Astrocyte of the hippocampus (primary cell): ENCODE measurements at places on chromosomes 16 and 17.

DNA sequence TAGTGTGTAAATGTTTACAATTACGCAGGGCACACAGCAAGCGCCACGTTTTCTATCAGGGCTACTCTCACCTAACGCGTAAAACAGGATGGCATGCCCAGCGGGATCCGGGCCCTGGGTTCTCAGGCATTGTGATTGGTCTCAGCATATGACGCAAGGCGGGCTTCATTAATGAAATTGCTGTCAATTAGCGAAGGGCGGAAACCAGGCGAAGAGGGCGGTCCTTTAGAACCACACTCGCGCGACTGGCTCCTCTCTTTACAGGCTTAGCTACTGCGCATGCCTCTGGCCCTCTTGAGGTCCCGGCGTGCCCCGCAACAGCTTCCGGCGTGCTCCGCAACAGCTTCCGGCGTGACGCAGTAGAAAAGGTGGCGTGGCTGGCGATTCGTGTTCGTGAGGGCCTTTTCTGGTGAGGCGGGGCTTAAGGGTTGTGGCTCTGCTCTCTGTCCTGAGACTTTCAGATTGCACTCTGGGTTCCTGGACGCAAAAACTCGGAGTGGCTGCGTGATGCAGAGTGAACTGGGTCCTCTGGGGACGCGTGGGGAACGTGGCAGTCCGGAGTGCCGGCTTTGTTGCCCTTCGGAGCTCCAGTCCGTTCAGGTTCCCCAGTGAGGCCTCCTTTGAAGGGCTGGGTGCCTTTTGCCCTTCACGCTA lies 9.2 kb downstream of the OR2C1 start:
- DNase-seq: peak; percentile 96

GRCh38 chr17:45256114-45256966 lies 5.6 kb downstream of the SPATA32 start:
- no peak for DNase-seq

GRCh38 chr17:81336930-81337325 lies 41.8 kb upstream of the SLC38A10 start:
- no peak for DNase-seq

- no peak for DNase-seq
These were observed 18.0 kb downstream of the BMERB1 start for GRCh38 chr16:15452246-15452855.

GRCh38 chr16:54446639-54447038 lies 160.1 kb upstream of the IRX3 start:
- DNase-seq: peak; percentile 96

DNA sequence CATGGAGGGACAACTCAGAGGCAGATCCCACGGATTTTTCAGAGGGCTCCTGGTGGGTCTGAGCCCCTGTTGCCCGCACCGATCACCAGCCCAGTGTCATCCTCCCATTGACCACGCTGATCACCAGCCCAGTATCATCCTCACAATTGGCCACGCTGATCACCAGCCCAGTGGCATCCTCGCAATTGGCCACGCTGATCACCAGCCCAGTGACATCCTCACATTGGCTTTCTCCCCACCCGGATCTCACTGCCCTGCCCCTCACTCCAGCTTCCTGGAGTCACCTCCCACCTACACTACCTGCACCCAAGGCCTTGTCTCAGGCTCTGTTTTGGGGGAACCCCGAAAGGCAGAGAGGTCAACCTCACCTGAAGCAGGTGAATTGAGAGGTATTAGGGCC lies 358.2 kb upstream of the TNRC6C start:
- no peak for DNase-seq

DNA sequence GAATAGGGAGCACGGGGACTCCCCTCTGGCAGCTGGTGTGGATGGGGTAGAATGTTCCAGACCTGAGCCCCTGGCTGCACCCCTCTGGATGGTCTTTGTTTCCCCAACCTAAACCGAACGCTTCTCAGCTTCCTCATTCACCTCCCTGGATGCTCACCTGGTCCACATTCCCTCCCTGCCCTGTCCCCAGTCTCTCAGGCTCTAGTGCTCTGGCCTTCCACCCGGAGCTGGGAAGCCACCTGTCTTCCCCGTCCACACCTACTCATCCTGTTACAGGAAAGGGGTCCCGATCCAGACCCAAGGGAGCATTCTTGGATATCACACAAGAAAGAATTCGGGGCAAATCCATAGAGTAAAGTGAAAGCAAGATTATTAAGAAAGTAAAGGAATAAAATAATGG lies 73.5 kb downstream of the CYLD start:
- no peak for DNase-seq

DNA sequence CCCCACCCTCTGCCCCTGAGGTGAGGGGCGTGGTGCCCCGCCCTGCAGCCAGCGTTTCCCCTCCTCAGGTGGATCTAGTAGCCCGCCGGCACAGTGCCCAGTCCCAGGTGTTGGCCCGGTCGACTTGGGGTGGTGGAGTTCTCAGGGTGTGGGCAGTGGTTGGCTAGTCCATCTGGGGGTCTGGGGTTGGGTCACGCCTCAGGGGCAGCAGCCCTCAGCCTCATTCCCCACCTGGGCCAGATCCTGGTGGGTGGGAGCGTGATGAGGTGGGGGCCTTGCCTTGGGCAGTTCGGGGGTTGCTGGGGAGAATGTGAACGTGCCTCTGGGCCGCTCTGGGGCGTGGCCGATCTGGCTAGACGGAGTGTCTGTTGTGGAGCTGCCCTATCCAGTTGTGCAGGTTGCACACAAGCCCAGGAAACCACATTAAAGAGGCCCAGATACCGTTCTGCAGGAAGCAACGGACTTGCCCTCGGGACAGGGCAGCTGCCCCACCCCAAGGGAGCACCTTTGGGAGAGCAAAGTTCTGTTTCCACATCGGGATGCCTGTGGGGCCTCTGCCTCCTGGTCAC lies 32.0 kb downstream of the GSE1 start:
- no peak for DNase-seq

DNA sequence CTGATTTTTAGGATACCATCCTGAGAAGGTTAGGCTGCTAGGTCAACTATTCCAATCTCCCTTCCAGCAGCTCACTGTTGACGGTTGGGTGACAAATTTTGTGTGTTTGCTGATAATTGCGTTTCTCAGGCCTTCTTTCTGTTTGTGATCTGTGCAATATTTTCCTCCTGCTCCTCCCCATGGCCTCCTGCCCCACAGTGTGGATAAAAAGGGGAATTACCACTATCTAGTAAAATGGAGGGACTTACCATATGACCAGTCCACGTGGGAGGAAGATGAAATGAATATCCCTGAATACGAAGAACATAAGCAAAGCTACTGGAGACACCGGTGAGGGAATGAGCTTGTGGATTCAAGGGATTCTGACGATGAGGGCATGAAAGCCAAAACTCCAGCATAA lies 9.2 kb downstream of the CHD3 start:
- peak; percentile 41 for DNase-seq

- no peak for DNase-seq
These were observed 236.6 kb upstream of the MYOCD start for GRCh38 chr17:12429116-12429515.

DNA sequence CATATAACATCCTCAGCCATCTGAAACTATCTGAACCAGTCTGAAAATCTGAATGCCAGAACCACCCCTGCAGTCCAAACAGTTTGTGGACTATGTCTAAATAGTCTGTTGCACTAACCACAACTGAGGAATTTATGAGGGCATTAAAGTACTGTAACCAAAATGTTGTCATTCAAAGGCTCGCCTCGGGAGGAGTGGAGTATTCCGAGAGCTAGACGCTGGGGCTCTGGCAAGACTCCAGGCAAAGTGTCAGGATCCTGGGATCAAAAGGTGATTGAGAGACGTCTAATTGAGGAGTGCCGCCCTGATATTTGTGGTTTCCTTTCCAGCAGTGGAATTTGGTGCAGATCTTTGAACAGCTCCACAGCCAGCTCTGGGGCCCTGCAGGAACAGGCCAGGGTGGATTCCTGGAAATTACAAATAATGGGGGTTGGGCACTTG lies 142.9 kb upstream of the MYOCD start:
- DNase-seq: peak; percentile 90

DNA sequence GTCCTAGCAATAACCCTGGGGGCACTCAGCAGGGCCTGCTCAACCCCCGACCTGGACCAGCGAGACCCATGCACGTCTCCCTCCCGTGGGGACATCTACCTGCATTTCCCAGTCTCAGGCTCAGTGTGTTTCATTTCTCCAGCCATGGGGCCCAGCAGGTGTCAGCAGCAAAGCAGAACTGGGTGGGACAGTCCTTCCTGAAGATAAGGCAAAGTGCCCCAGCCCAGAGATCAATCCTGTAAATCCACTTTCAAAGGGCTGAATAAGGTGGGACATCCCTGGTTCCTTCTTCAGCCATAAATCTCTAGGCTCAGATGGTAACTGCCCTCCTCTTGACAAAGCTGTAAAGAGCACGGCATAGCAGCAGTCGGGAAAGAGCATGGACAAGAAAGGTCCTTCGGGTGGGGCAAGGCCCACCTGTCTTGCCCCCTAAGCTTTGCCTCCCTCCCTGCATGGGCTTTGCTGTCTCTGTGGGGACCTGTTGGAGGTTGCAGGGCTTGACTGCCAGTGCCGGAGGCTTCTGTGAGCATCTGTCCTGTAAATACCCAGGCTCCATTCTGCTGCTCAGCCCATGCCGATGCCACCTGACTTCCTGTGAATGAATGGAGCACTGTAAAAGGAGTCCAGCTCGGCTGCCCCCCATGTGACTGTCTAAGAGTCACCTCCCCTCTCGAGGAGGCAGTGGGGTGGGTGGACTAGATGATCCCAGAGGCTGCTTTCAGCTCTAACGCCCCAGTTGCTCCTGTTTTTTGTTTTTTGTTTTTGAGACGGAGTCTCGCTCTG lies 84.8 kb upstream of the TBC1D3K start:
- DNase-seq: no peak

GRCh38 chr16:51931653-51932052 lies 615.3 kb downstream of the TOX3 start:
- no peak for DNase-seq

DNA sequence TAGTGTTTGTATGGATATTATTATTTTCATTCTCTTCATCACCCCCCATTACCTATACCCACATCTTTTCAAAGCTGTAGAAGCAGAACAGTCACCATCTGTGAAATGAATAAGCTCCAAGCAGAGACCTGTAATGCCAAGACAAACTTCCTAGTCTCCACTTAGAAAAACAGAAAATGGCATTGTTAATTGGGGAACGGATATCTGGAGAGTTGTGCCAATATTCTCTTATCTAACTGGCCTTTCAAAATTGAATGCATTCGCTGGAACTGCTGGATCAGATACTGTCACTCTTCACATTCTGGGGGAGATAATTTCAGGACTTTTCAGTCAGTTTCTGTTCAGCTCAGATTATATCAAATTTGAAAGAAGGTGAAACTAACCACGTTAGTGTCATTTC lies 464.4 kb upstream of the GOT2 start:
- peak; percentile 26 for DNase-seq

DNA sequence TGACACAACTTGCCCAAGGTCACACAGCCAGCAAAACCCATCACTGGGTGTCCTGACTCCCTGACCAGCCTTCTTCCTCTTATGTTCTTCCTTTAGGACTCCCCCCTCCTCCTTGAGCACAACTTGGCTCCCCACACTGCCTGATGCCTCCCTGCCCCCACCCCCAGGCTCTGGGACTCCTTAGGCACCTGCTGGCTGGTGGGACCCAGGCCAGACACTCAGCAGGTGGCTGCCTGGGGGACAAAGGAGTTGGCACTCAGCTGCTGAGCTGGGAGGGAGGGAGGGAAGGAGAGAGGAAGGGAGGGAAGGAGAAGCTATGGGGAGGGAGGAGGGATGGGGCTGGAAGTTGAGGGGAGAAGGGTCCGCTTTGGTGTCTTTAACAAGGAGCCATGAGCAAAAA lies 8.0 kb downstream of the SEZ6 start:
- no peak for DNase-seq

- DNase-seq: no peak
These were observed 500 bp upstream of the KAT7 start for GRCh38 chr17:49787884-49788477.

- no peak for DNase-seq
These were observed 20.1 kb downstream of the CPNE2 start for GRCh38 chr16:57112403-57113041.

DNA sequence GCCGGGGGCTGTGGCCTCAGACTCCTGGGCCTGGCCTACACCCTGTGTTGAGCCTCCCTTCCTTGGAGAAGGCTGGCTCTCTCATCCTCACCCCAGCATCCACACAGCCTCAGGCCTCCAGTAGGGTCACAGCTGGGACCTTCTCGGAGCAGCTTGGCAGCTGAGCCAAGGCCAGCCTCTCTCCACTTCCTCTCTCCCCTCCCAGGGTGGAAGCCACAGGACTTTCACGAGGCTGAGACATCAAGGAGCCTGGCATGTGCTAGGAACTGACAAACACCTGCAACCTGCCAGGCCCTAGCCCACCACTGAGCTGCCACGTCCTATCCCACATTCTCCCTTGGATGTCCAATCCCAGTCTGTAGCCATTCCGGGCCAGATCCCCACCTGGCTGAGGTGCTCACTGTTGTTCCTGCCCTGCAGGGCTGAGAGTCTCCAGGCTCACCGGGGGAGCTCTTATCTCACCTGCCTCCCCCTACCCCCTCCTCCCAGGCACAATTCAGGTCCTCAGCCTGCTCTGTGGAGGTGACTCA lies 3.1 kb downstream of the MMP15 start:
- no peak for DNase-seq

DNA sequence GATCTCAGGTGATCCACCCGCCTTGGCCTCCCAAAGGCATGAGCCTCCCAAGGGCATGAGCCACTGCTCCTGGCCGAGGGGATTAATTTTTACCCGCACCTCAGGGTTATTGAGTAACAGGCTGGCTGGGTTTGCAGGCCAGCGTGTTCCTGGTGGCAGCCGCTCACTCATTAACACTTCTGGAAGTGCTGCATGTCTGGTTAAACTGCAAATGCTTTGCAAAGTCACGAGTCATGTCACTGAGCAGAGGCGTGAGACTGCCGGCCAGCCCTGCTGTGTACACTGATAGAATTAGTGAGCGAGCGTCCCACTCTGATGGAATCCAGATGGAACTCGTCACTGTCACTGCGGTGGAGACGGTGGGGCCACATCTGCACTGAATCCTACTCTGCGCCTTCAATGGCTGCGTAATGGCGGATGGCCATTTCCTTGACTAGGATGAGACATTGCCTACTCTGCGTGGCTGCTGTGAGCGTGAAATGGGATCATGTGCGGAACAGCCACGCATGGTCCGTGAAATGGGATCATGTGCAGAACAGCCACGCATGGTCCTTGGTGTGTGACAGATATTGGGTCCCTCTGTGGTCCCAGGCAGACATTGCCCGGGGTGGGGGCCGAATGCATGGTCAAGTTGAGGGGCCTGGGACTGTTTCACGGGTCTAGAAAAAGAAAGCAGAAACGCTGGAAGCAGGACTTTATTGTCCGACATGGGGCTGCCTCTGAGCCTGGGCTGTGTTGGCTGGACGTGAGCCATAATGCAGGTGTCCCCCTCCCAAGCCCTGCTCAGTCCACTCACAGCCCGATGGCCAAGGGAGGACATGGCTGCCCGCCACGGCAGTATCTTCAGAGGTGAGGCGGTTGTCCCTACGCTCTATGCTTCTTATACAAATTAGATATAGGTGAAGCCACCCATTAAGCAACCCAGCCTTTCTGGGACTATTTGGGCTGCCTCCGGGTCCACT lies 740 bp upstream of the SLC5A10 start:
- DNase-seq: no peak

- DNase-seq: no peak
These were observed 60.5 kb downstream of the TMEM132E start for GRCh38 chr17:34639706-34640425.
